Esophagus squamous epithelium (tissue), 5 donors: ENCODE measurements at places on chromosomes 16 and 17.

GRCh38 chr16:28555561-28555960 is 1.8 kb downstream of the SGF29 start:
- DNase-seq, result no peak

DNA sequence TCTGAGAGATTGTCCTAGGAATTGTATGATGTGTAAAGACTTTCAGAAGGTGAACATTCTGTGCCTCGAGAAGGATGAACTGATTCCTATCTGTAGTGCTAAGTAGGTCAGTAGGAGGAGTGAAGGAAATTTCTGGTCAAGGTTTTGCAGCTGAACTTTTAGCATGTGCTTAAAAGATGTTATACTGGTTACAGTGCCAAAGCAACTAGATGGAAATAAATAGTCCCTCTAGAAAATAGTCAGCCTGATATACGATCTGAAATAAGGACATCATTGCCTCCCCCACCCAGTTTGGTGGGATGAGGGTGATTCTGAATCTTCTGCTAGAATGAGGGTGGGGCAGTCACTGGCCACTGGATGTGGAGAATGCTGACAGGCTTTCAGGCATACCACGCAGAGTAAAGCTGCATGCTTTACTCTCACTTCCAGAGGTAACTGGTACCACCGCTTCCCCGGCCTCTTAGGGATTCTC is 57.2 kb upstream of the VPS4A start:
- no peak for DNase-seq

DNA sequence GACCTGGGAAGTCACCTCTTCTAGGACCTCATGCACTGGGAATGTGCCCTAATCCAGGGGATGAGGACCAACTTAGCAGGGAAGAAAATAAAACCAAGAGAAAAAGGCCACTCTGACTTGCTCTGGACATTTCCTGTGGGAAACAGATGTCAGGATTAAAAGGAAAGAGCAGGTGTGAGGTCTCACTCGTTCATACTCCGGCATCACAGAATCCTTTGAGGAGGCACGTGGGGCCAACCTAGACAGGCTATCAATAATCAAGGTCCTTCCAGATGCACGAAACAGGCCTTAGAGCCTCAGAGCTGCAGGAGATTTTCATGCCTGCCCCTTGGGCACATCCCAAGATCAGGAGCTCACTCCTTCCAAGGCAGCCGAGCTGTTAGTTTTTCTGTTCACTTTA is 321.5 kb upstream of the CCL2 start:
- DNase-seq, result no peak

GRCh38 chr17:46770818-46771560 is 47.5 kb downstream of the WNT3 start:
- no peak for DNase-seq

GRCh38 chr17:76009969-76010661 is 9.5 kb downstream of the CDK3 start:
- DNase-seq, result no peak

DNA sequence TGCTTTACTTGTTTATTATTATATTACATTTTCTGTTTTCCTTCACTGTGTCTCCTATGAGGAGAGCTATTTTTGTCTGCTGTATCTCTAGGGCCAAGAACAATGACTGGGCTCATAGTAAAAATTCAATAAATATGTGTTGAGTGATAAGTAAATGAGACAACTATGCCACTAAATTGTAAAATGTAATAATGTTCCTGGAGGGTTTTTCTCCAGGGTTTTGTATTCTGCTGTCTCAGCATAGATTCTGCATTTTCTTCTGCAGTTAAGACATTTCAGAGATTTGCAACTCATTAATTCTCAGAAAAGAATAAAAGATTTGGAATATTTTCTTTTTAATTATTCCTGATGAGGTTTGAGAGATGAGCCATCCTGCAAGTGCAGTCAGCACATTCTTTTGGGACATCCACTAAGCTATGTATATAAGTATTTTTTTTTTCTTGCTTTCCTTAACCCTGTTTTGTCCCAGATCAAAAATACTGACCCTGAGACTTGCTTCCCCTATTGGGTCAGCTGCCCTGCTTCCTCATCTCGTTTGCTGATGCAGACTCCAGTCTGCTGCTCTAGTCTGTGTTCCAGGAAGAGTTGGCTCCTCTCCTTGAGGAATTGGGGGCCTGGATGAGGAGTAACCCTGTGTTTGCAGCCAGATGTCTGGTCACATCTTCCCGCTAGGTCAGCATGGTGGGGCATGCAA is 122.9 kb downstream of the ABCA8 start:
- no peak for DNase-seq

GRCh38 chr17:7656958-7657609 is 6.4 kb downstream of the ATP1B2 start:
- no peak for DNase-seq

DNA sequence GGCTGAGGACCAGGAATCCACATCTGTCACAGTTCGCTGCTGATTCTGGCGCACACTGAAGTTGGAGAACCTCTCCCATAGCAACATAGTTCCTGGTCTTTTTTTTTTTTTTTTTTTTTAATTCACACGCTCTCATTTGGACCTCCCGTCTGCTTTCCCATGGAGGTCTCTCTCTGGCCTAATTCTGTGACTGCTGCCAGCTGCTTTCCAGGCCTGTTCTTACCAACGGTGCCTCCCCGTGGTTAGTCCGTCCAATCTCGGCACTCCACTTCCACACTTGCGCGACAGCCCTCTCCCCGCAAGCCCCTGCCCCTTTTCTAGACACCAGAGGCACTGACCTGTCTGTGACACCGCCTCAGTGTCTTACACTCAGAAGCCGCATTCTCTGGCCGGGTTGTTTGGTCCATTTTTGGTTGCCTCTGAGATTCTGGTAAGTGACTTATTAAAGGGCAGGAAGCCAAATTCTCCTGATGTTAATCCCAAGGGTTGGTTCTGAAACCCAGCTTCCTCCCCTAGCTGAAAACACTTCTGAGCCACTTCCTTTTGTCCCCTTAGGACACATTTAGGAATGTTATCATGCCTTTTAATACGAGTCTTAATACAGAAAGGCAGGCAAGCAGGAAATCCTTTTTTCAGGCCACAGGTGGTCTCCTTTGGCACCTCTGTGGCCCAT is 1.1 kb upstream of the AKTIP start:
- no peak for DNase-seq

DNA sequence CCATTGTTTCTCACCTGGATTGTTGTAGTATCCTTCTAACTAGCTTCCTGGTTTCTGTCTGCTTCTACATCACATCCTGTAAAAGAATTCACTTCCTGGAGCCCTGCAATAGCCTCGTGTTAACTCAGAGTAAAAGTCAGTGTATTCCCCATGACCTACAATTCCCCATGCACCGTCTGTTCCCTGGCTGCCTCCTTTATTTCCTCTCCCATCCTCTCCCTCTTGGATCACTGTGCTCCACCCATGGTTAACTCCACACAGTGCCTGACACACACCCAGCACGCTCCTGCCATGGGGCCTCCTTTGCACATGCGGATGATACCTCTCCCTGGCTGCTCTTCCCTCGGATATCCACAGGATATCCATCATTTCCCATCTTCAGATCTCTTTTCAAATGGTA is 301.4 kb upstream of the IRX3 start:
- no peak for DNase-seq

DNA sequence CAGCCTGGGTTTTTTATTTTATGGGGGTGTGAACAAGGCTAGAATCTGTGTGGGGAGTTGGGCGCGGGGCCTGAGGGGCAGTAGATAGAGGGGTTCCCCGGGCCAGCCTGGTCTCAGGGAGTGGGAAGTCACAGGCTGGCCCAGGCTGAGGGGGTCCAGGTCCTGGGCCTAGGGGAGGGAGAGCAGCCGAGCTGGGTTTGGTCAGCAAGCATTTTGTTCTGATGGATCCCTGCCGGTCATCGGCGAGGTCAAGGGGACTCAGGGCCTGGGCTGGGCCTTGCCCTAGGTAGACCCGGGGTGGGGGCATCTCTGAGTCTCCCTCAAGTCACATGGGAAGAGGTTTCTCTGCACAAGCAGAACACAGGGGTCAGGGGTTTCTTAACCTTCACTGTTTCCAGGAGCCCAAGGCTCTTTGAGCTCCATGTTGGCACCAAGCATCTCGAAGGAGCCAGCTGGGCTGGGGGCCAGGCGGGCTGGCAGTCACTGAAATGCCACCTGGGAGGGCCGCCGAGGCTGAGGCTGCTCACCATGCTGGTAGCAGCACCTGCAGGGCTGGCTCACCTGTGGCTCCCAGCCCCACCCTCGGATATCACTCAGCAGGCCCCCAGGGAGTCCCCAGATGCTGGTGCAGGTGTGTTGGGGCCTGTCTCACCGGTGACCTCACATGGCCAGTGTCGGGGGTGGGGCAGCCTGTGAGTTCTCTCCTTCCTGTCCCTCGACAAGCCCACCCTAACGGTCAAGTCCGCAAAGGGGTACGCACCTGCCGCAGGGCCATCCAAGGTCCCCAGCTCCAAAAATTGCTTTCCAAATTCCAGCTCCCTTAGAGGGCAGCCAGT is 41.0 kb downstream of the SLC7A5 start:
- no peak for DNase-seq

DNA sequence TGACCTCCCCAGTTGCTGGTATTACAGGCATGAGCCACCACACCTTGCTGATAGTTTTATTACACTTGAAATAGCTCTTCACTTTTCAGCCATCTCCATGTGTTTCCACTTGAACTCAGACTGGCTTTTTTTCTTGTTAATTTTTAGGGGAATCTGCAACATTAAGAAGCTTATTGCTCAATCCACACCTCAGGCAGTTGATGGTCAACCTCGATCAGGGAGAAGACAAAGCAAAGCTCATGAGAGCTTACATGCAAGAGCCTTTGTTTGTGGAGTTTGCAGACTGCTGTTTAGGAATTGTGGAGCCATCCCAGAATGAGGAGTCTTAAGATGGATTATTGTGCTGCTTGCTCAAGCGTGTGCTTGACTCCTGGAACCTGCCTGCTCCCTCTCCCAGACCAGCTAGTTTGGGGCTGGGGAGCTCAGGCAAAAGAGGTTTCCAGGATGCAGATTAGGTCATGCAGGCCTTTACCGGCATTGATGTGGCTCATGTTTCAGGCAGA is 8.6 kb downstream of the ZNHIT3 start:
- DNase-seq, result no peak

DNA sequence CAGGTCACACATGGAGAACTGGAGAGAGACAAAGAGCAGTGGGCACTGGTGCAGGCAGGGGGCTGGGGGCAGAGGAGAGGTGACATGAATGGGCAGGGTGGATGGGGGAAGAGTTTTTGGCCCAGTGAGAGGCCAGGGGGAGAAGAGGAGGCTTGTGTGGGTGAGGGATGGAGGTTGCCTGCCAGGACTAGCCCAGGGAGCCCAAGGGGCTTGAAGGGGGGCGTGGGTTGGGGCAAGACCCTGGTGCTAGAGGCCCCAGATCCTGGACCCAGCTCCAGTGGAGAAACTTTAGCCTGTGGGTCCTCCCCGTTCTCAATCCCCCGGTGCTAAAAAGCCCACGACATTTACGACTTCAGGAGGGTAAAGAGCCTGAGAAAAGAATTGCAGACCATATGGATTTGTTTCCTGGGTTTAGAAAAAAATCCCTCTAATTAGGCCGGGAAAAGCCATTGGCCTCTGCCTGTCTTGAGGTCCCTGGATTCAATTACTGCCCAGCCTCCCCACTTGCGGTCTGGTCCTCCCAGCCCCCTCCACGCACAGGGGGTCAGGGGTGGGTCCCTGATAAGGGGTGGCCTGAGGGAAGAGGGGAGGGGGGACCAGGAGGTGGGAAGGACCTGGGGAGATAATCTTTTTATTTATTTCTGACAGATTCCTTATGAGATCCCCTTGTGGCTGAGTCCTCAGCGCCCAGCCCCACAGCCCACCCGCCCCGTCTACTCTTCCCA is 33.0 kb downstream of the NGFR start:
- DNase-seq, result no peak

DNA sequence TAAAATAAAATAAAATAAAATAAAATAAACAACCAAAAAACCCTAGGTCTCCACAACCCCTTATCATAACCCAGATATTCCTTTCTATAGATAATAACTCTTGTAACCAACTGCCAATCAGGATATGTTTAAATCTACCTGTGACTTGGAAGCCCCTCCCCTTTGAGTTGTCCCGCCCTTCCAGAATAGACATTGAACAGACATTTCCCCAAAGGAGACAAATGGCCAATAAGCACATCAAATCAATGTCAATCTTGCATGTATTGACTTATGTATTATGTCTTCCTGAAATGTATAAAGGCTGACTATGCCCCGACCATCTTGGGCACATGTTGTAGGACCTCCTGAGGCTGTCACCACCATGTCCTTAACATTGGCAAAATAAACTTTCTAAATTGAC is 1.5 kb upstream of the MAPK7 start:
- DNase-seq, result no peak

DNA sequence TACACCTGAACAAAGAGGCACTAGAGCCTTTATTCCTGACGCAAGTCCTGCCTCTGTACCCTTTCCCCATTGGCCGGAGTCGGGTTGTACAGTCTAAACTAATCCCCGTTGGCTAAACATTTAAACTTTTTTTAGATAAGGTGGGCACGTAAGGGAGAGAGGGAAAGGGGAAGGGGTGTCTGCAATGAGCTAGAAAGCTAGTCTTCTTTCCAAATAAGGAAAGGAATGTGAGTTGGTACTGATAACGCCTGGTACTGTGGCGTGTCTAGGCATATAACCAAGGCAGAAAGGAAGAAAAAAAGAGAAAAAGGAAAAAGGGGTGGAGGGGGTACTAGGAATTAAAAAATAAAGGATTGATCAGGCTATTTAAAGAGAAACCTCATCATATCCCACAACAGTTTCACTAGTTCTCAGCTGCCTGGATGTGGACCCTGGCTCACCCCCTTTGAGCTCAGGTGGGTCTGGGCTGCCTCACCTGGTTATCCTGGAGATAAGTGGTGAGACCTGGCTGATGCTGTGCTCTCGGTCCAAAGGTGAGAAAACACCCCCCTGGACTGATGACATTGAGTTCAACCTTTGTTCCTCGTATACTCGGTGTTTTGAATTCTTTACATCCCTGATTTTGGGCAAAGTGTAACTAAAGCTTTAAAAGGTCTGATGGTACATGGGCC is 90.9 kb upstream of the EEF2KMT start:
- DNase-seq, result no peak

DNA sequence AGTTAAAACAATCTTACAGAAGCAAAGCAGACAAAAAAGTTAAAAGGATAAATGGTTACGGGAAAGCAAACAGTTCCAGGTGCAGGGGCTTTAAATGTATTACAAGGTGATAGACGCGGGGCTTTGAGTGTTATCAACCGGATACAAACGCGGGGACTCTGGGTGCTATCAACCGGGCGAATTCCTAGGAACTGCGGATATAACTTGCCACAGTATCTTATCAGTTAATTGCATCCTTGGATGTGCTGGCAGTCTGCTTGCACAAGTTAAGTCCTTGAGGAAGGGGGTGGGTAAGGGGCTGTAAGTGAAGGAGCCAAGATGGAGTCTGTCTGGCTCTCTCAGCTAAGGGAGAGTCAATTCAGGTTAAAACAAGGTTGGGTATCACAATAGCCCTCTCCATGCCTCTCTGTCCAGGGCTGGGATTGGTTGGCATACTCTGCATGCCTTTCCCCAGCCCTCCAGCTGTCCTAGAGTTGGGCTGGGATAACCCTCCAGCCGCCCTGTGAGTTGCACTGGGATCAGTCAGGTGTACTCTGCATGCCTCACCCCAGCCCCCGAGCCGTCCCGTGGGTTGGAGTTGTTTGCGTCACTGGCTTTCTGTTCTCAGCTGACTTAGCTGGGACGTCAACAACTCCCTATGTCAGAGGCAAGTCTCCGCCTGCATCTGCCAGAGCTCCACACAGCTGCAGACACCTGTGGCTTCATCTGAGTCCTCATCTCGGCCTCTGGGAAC is 40.9 kb downstream of the TMEM235 start:
- no peak for DNase-seq
